ENCODE measurements at places on chromosomes 3 and 15. TPM values are rescaled to one million over a fixed set of nuclear protein-coding genes. Genes with fewer than 3 reads are reported as not detected.

- no peaks in the 10 kb centered on the region for H3K27me3 ChIP-seq
- H3K4me3 ChIP-seq: no peak overlapping the region
- H3K27ac ChIP-seq: no peak overlapping the region
- H3K4me1 ChIP-seq: no peaks in the 10 kb centered on the region
- no peaks in the 10 kb centered on the region for H3K36me3 ChIP-seq
- no peak for DNase-seq
These were observed 256.4 kb upstream of the ZNF385D start for GRCh38 chr3:22007368-22007767.

GRCh38 chr3:66494959-66495667 lies 5.7 kb downstream of the LRIG1 start:
- peaks cover 15% of the 10 kb centered on the region for H3K4me1 ChIP-seq
- peaks cover 7% of the 10 kb centered on the region for H3K27me3 ChIP-seq
- no peaks in the 10 kb centered on the region for H3K36me3 ChIP-seq

ARPP21 gene
- not detected for polyA plus RNA-seq

TRIM42 gene
- not detected for polyA plus RNA-seq

- no peaks in the 10 kb centered on the region for H3K36me3 ChIP-seq
These were observed 4.8 kb upstream of the PCSK6 start for GRCh38 chr15:101494251-101494796.

DNA sequence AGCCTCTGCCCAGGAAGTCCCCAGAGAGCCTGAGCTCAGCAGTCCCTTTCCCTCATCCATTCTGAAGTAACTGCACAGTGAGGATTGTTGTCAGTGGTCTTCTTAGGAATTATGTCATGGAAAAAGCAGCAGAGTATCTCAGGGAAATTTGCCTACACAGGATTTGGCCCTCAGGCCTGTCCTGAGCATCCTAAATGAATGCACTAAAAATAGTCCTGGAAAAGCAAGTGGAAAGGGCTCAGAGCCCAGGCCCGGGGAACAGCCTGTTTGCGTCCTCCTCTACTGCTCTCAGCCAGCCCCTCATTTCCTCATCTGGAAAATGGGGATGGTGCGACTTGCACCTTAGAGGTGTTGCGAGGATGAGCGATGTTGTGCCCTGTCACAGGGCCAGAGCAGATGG lies 21.6 kb downstream of the LYSMD4 start:
- no peak overlapping the region for H3K4me3 ChIP-seq
- H3K27ac ChIP-seq: no peak overlapping the region
- H3K36me3 ChIP-seq: peaks cover 79% of the 10 kb centered on the region

SERPINI1 gene
- 0.10 TPM for polyA plus RNA-seq

DNA sequence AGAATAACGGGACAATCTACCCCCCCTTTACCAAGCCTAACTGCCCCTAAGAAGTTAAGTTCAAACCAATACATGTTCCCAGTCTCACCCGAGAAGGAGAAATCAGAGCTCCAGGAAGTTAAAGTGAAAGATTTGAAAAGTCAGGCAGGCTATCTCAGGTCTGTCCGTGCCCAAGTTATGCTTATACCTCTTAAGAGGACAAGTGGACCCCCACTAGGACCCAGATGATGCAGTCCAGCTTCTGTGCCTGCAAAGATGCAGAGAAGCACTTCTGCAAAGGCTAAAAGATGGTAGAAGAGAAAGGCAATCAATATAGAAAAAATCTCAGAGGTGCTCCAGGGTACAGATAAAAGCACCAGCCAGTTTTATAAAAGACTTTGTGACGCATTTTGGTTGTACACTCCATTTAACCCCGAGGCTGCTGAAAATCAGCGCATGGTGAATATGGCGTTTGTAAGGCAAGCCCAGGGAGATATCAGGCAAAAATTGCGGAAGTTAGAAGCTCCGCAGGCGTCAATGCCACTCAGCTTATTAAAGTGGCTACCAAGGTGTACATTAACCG lies 9.8 kb upstream of the SLC9C1 start:
- peak; percentile 28 for DNase-seq
- peak overlapping the region; percentile 79 for H3K4me3 ChIP-seq
- H3K27ac ChIP-seq: no peak overlapping the region
- H3K4me1 ChIP-seq: peaks cover 12% of the 10 kb centered on the region
- no peaks in the 10 kb centered on the region for H3K36me3 ChIP-seq

GRCh38 chr15:42002333-42002732 lies 18.5 kb downstream of the PLA2G4E start:
- no peak overlapping the region for H3K27ac ChIP-seq
- DNase-seq: no peak
- no peaks in the 10 kb centered on the region for H3K27me3 ChIP-seq
- H3K4me1 ChIP-seq: no peaks in the 10 kb centered on the region

DNA sequence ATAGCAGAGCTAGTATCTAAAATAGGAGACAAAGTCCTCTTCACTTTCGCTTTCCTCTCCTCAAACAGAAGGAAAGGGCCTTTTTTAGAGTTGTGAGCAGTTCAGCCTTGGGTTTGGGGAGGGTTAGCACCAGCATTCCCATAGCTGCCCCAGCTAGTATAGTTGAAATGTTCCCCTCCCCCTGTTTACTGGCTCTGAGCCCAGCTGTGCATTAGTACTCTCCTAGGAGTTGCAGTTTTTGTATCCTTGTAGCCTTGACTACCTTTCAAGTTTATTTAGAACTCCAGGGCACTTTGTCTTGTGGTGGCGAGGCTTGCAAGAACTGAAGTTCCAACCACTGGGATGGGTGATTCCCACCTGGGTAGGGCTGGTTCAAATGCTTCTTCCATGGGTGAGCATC lies 245.1 kb upstream of the NAALADL2 start:
- no peak overlapping the region for H3K27ac ChIP-seq
- no peak overlapping the region for H3K4me3 ChIP-seq
- H3K27me3 ChIP-seq: no peaks in the 10 kb centered on the region
- H3K4me1 ChIP-seq: no peaks in the 10 kb centered on the region
- DNase-seq: no peak

GOLGA6D gene
- not detected for polyA plus RNA-seq

GRCh38 chr3:195247863-195248189 lies 23.1 kb downstream of the XXYLT1 start:
- no peaks in the 10 kb centered on the region for H3K4me1 ChIP-seq
- peaks cover 16% of the 10 kb centered on the region for H3K36me3 ChIP-seq
- no peak overlapping the region for H3K27ac ChIP-seq
- no peaks in the 10 kb centered on the region for H3K27me3 ChIP-seq
- no peak overlapping the region for H3K4me3 ChIP-seq

GLCE gene
- polyA plus RNA-seq: 24.3 TPM

GRCh38 chr15:66802025-66803001 lies 100.3 kb downstream of the SMAD6 start:
- H3K4me1 ChIP-seq: peaks cover 15% of the 10 kb centered on the region
- H3K27ac ChIP-seq: no peak overlapping the region
- no peaks in the 10 kb centered on the region for H3K27me3 ChIP-seq
- H3K36me3 ChIP-seq: no peaks in the 10 kb centered on the region
- H3K4me3 ChIP-seq: no peak overlapping the region

DNA sequence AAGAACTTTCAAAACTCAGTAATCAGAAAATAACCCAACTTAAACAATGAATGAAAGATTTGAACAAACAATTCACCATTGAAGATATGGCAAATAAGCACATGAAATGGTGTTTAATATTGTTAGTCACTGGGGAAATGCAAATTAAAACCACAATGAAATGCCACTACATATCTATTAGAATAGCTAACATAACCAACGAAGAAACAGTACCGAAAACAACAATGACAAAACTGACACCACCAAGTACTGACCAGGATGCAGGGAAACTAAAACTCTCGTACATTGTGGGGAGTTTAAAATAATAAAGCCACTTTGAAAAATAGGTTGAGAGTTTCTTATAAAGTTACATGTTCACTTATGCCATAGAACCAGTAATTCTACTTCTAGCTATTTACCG lies 69.1 kb downstream of the KBTBD8 start:
- DNase-seq: no peak
- no peaks in the 10 kb centered on the region for H3K27me3 ChIP-seq
- no peaks in the 10 kb centered on the region for H3K4me1 ChIP-seq
- H3K36me3 ChIP-seq: no peaks in the 10 kb centered on the region

DNA sequence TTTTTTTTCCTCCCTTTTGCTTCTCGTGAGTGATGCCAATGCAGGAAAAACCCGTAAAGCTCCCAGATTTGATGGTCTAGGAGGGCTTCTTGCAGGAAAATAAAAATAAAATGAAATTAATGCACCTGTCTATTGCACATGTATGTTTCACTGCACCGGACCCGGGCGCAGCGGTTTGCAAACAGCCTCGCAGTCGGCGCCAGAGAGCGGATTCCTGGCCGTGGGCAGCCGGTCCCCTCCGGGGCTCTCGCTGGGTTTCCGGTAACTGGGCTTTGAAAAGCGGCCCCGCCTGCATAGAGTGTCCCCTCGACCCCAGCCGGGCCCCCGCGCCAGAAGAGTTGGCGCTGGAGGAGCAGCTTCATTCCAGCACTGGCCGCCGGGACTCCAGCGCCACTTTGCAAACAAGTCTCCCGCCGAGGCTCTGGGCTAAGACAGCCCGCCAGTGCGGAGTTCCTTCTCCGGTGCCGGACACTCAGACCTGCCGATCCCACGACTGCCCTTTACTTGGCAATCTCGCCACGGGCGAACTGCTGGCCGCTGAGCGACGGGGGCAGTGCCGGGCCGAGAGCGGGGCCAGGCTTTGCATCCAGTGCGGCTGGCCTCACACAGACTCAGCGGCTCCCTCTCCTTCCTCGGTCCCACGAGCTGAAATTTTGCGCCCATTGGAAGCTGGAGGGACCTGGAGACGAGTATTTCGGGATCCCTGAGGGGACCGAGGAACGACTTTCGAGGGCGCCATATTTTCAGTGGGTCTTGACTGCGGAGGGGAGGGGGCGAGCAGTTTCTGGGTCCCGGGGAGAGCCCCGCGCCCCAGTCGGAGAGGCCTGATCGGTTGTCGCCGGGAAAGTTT lies 225.9 kb upstream of the C2CD4B start:
- no peaks in the 10 kb centered on the region for H3K36me3 ChIP-seq
- peaks cover 25% of the 10 kb centered on the region for H3K4me1 ChIP-seq
- H3K4me3 ChIP-seq: peak overlapping the region; percentile 99
- no peak for DNase-seq
- H3K27ac ChIP-seq: no peak overlapping the region

All from CD14-positive monocyte (primary cell).